Activated CD4-positive, alpha-beta T cell treated with anti-CD3 and anti-CD28 coated beads, Interleukin-10, Interleukin-2, amounts not matched to agents 100 ng/mL and 50 ng/mL, durations not matched to agents 16 hours and 8 hours (primary cell): ENCODE measurements at places on chromosomes 5 and 9.

DNA sequence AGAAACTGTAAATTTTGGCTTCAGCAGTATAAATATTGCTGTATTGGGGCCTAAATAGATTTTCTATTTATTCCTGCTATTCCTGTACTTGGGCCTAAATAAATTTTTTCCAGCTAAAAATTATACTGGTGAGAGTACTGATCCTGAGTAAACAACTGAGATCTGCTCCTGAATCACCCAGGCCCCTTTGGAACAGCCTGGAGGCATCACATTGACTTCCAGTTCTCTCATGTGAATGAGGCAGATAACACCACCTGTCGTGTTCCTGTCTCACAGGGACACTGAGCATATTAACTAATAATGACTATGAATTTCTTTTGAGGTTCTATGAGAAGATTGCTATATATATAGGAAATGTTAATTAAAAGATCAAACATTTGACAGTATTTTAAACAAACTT lies 119.5 kb upstream of the PLCXD3 start:
- no peak for DNase-seq

DNA sequence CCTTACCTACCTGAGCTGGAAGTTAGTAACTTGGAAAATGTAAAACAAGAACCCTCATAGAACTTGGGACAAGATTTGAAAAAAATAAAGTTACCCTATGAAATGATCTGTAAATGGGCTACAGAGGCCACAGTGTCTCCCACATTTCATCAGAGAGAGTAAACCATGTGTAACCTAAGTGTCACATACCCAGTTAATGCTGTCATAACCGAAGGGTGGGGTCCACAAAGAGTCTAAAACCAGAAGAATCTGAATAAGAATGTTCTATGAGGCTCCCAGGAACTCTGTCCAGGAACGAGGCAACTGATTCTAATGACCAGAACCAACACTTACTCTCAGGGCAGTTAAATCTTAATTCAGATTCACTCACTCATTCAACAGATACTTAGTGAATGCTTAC lies 1.0 kb upstream of the FAM13B start:
- no peak for DNase-seq

GRCh38 chr9:116520218-116520617 lies 166.9 kb upstream of the TRIM32 start:
- DNase-seq = no peak

DNA sequence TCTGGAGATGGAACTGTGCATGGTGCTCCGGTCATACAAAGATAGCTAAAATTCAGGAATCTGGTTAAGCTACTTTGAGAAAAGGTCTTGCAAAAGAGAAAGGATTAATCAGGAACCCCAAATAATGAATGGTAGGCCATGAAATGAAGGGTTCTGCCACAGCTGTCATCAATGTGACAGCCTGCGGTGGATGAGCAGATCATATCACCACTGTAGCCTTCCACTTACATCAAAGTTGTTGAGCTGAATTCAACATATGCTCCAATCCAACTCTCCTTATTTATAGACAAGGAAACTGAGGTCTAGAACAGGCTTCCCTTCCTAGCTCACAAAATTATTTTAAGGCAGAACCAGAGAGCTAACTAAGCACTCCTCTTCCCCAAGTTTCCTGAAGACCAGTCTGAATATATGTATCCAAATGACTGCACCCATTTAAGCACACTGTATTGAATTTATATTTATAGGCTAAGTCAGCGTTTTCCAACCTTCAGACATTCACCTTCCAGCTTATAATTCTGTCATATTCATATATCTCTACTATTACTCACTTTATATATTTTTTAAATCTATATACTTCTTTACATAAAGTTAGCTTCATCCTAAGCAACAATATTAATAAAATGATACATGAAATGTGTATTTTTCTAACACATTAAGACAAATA lies 13.9 kb upstream of the PTGER4 start:
- no peak for DNase-seq

GRCh38 chr9:84397151-84397728 lies 56.7 kb upstream of the SLC28A3 start:
- DNase-seq = peak; percentile 73

GRCh38 chr5:177097016-177097985 lies 10.6 kb downstream of the FGFR4 start:
- DNase-seq = no peak
